ENCODE measurements at places on chromosomes 5 and 9.

DNA sequence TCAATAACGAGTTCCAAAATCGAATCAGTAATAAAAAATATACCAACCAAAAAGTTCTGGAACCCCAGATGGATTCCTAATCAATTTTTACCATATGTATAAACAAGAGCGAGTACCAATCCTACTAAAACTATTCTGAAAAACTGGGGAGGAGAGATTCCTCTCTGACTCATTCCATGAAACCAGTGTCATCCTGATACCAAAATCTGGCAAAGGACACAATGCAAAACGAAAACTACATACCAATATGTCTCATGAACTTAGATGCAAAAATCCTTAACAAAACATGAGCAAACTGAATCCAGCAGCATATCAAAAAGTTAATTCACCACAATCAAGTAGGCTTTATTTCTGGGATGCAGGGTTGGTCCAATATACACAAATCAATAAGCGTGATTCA is 30.5 kb upstream of the MACIR start:
- no peak for DNase-seq

DNA sequence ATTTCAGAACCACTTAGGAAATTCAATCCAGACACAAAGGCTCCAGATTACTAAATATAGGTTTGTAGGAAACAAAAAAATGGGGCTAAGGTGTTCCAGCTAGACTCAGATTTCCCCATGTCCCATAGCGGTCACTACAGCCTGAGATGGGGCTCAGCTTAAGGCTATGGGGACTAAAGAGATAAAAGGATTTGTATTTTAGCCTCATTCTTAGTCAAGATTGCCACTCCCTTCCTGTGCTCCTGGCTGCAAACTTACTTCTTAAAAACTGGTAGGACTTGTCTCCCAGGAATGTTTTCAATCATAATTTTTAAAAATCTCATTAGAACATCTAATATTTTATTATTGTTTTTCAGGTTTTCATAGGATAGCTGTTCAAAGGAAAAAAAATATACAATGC is 253.8 kb upstream of the DAB2 start:
- no peak for DNase-seq

DNA sequence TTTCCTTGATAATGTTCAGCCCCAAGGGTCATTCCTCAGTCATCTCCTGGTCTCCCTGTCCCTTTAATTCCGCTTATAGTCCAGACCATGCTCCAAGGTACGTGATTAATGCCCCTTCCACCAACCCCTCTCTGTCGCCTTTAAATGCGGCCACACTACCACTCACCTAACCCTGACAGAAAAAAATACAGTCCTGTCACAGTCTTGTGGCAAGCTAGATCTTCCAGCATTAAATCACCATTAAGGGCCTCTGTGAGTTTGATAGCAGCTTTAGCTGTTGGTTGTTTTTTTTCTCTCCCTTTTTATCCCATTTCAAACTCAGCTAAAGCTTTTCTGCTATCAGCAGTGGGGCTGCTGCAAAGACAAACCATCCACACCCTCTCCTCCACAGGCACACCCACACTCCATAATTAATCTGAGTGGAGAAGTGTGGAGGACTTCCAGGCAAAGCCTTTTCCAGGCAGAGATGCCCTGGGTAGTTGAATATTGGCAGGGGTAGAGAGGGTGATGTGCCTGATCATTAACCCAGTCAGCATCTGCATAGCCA is 522.7 kb upstream of the CLINT1 start:
- no peak for DNase-seq

DNA sequence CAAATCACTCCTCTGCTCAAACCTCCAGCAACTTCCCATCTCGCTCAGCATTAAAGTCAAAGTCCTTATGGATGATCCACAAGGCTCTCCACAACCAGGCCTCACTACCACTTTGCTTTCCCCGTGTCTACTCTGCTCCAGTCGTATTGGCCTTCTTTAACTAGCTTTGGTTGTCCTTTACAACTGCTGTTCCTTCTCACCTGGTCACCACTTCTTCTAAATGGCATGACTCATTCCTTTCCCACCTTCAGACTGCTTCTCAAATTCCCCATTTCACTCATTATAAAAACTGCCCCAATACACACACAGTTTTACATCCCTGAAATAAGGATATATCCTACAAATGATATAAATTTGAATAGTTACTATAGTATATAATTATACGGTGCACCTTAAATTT is 30.4 kb downstream of the CERT1 start:
- no peak for DNase-seq

GRCh38 chr9:115369322-115369957 is 251.5 kb upstream of the TNC start:
- DNase-seq: no peak

DNA sequence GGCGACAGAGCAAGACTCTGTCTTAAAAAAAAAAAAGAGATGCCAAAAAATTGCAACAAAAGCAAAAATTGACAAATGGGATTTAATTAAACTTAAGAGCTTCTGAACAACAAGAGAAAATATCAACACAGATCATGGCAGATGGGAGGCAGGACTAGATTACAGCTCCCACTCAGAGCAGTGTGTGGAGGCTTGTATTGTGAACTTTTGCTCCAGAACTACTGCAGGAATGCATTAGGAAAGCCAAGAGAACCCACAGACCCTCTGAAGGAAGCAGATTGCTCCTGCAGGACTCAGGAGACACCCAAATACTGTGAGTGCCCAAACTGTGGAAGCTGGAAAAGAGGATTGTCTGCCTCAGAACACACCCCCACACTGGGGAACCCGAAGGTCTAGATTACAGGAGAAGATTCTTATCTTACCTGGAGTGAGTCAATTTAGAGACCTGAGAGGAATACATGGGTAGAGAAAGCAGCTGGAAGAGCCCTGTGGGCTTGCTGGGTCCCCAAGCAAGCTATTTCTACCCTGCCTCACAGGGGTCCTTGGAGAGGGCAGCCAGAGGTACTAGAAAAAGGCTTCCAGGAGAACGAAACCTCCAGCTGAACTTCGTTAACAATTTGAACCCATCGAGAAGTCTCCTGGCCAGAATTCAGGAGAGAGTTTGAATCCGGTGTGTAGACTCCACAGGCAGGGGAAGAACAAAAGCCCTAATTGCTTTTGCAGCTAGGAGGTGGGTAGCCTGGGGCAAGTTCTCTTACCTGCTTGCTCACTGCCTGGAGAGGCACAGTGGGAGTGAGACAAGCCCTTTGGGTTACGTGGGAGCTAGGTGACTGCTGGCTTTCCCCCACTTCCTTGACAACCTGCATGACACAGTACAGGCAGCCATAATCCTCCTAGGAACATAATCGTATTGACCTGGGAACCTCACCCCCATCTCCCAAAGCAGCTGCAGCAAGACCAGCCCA is 593.4 kb upstream of the RGMB start:
- DNase-seq: no peak

Measured in nucleus accumbens (tissue), 56 donors.